Natural killer cell (primary cell): ENCODE measurements at places on chromosomes 1 and 21.

DNA sequence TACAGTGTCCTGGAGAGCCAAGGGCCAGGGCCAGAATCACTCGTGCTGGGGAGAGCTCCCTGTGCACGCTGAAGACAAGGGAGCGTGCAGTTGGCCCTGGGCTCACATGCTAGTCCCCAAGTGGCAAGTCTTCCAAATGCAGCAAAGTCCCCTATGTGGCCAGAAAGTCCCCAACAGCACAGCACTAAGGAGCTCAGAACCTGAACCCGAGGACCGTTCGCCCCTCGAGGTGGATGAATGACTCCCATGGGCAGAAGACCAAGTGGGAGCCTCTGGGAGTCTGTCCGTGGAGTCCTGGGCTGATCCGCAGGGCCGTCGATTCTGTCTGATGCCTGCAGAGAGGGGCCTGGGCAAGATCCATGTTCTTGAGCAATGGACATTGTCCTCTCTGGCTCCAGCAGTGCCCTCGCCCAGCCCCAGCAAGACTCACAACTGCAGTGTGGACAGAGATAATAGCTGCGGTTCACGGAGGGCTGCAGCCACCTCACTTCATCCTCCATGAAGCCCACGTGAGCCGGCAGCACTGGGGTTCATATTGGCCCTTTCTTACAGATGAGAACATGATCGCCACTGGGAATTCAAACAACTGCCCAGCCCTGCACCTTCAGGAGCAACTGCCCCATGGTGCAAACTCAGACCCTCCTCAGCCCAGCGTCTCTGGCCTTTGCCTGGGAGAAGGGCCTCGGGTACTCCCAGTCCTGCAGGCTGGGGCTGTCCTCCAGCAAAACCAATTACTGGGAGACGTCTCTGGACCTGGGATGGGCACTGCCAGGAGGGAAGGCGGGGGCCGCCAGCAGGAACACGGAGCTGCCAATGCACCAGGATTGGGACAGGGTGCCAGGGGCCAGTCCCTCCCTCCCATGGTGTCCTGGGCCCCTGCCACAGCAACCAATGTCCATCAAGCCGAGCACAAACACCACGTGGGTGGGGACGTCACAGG lies 243.7 kb downstream of the NPHP4 start:
- peaks cover 3% of the 10 kb centered on the region for H3K4me1 ChIP-seq
- no peak for DNase-seq
- no peaks in the 10 kb centered on the region for H3K27me3 ChIP-seq
- H3K27ac ChIP-seq = no peak overlapping the region
- no peak overlapping the region for H3K4me3 ChIP-seq
- no peaks in the 10 kb centered on the region for H3K36me3 ChIP-seq

- no peak for DNase-seq
- no peaks in the 10 kb centered on the region for H3K27me3 ChIP-seq
- no peaks in the 10 kb centered on the region for H3K36me3 ChIP-seq
- H3K4me1 ChIP-seq = no peaks in the 10 kb centered on the region
- no peak overlapping the region for H3K27ac ChIP-seq
Observed at GRCh38 chr1:218219460-218219859, 65.6 kb upstream of the RRP15 start.

DNA sequence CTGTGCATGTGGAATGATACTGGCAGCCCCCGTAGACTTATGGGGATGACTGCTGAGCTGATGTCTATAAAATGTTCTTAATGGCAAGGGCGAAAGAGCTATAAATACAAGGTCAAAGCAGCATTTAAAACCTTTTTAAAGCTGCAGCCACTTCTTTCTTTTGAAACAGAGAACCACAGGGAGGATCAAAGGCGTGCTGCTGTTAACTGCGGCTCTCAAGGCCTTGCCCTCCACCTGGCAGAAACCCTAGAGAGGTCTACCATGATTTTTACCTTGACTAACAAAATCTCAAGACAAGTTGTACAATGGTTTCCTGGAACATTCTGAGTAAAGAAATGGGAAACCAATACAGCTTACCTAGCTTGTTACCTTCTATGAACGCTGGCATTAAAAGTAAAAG lies 89.7 kb downstream of the SLC45A1 start:
- H3K27me3 ChIP-seq = no peaks in the 10 kb centered on the region
- H3K36me3 ChIP-seq = peaks cover 2% of the 10 kb centered on the region
- H3K27ac ChIP-seq = no peak overlapping the region
- no peak overlapping the region for H3K4me3 ChIP-seq

GRCh38 chr1:18606443-18607288 lies 24.0 kb upstream of the PAX7 start:
- no peaks in the 10 kb centered on the region for H3K4me1 ChIP-seq
- H3K27me3 ChIP-seq = no peaks in the 10 kb centered on the region
- no peak for DNase-seq
- H3K4me3 ChIP-seq = no peak overlapping the region
- no peaks in the 10 kb centered on the region for H3K36me3 ChIP-seq

- no peak overlapping the region for H3K4me3 ChIP-seq
- no peaks in the 10 kb centered on the region for H3K36me3 ChIP-seq
- no peak overlapping the region for H3K27ac ChIP-seq
- H3K27me3 ChIP-seq = no peaks in the 10 kb centered on the region
Observed at GRCh38 chr21:25560271-25560685, 47.0 kb downstream of the MRPL39 start.
